ENCODE measurements at places on chromosomes 7 and 10.

GRCh38 chr10:15783941-15784636 lies 64.4 kb upstream of the ITGA8 start:
- DNase-seq: no peak

GRCh38 chr7:90736316-90736715 lies 140.2 kb downstream of the CDK14 start:
- DNase-seq: no peak

GRCh38 chr10:118917701-118918100 lies 111.8 kb upstream of the NANOS1 start:
- DNase-seq: no peak

GRCh38 chr7:153130052-153130451 lies 370.5 kb downstream of the ACTR3B start:
- no peak for DNase-seq

DNA sequence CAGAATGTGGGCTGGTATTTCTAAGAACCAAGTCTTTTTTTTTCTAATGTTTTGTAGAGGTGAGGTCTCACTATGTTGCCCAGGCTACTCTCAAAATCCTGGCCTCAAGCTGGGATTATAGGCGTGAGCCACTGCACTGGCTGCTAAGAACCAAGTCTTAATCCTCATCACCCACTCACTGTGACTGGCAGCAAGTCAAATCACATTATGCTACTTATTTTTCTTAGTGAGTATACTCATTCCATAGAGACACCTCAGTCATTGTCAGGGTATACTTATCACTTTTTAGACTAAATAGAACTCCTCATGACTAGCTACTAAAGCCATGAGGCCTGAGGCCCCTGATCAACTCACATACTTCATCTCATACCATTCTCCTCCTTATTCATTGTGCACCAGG lies 116.1 kb downstream of the STRA8 start:
- no peak for DNase-seq

GRCh38 chr10:85490431-85490830 lies 876.2 kb downstream of the GRID1 start:
- DNase-seq: no peak

DNA sequence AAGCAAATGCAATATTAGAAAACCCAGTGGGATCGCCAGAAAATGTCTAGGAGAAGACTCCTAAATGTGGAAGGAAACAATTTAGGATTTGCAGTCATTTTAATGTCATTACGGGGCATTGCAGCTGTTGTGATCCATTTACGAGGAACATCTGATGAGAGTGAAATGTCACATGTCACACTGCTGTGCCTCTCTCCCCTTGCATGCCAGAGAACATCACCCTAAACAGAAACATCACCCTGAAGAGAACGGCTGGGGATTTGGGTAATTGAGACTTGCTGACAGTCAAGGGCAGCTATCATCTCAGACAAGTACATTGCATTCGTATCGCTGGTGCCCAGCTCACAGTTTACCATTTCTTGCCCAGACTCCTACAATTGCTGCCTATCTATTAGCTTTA lies 785.7 kb upstream of the POM121L12 start:
- no peak for DNase-seq

DNA sequence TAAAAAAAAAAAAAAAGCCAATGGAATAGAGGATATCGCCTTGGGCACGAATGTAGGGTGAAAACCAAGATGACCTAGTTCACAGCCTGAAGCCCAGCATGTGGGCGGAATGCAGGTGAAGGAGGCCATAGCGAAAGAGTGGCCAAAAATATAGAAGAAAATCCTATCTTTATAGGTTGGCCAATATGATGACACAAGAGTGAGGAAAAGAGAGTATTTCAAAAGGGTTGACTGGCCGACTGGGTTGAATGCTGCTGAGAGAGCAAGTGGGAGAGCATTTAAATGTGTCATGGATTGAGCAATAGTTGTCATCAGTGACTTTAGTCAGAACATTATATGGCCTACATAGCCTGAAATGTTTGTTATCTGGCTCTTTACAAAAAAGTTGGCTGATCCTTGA lies 17.2 kb upstream of the GLI3 start:
- no peak for DNase-seq

DNA sequence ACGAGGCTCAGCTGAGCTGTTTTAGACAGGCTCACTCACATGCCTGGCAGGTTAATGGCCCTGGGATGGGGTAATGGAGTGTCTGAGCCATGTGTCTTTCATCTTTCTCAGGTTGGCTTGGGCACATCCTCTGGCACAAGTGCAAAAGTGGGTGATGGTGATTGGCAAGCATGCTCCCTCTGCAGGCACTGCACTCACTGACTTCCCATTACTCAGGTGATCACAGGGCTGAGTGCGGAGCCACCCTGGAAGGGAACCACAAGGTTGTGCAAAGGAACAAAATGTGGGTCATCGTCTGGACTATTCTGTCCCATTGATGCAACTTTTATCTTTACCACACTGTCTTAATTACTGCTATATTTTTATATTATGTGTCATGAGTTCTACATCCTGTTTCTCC lies 244.1 kb upstream of the AKR1E2 start:
- no peak for DNase-seq

DNA sequence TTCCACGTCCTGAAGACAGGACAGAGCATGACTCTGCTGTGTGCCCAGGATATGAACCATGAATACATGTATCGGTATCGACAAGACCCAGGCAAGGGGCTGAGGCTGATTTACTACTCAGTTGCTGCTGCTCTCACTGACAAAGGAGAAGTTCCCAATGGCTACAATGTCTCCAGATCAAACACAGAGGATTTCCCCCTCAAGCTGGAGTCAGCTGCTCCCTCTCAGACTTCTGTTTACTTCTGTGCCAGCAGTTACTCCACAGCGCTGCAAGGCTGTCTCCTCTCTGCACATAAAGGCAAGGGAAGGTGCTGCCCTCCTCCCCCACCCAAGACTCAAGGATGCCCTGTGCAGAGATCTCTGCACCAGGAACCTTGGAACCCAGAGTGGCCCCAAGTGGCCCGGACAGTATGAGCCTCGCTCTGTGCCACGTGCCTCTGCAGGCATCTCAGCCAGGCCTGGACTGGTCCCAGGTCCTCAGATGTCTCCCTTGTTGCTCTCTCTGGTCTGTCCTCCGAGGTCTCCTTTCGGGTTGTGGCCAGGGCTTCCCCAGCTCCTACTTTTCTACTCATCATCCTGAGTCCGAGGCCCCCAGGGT lies 230.3 kb upstream of the PRSS58 start:
- DNase-seq: no peak

GRCh38 chr7:44093102-44093641 lies 10.8 kb upstream of the POLM start:
- DNase-seq: no peak

GRCh38 chr7:104642560-104642959 lies 314.2 kb downstream of the LHFPL3 start:
- DNase-seq: no peak

DNA sequence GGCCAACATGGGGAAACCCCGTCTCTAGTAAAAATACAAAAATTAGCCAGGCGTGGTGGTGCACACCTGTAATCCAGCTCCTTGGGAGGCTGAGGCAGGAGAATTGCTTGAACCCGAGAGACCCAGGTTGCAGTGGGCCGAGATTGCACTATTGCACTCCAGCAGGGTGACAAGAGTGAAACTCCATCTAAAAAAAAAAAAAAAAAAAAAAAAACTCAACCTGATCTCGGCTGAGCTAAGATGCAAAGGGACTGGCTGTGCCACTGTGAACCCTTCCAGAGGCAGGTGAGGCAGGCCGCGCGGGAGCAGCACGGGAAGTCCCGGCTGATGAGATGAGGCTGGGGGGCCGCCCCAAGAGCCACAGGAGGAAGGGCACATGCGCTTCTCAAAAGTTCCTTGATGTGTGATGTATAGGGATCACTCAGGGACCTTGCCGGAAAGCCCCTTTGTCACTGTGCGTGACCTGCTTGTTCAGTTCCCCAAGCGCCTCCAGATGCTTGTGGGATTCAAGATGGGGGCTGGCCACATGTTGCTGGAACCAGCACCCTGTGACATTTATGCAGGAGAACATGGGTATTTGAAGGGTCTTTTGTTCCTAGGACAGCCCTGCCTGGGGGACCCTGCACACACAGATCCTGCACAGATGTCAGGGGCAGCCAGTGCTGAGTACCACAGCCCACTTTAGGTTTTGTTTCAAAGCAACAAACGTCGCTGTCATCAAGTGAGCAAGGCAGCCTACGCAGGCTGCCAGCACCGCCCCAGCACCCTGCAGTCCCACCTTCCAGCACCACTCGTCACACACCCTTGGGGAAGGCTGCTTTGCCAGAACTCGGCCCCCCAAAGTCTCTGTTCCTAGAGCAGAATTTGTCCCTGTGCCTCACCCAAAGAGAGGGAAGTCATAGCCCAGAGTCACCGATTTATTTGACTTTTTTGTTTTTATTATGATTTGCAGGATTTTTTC lies 74.8 kb upstream of the SH2B2 start:
- peak; percentile 79 for DNase-seq

DNA sequence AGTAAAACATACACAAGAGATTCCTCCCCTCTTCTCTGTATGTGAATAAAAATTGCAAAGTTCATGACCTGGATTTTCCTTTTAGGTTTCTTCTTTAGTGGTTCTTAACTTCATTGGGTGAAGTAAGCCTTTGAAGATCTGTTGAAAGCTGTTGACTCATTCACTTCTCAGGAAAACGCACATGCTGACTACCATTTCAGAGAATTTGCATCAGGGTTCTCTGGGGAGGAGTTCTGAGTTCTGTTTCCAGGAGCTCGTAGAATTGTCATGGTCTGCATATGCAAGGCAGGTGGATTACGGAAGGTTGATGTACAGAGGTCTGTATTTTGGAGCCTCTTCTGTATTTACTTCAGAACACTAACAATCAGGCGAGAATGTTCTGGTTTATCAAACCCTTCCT lies 962 bp upstream of the SLC26A4 start:
- DNase-seq: no peak

- DNase-seq: no peak
Measured at GRCh38 chr10:104328646-104328895, 9.7 kb downstream of the ITPRIP start.

GRCh38 chr10:102668326-102669107 lies 24.2 kb downstream of the TRIM8 start:
- no peak for DNase-seq

DNA sequence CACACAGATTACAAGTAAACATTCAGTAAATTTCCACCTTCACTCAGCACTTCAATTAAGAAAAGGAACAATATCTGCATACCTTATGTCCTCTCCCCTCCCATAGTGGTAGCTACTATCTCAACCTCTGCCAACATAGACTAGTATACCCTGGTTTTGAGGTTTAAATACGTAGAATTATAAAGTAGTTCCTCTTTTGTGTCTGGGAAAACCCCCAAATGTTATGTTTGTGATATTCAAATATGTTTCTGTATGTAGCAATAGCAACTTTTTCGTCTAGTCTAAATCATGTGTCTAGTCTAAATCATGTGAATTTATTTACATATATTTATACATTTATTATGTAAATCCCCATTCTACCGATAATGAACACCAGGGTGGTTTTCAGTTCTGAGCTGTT lies 13.2 kb upstream of the CAMK2B start:
- DNase-seq: no peak

- DNase-seq: no peak
Measured at GRCh38 chr7:134440067-134440466, 18.8 kb downstream of the AKR1B1 start.

- DNase-seq: no peak
Measured at GRCh38 chr10:34585422-34586112, 229.5 kb downstream of the PARD3 start.
